ENCODE measurements at places on chromosomes 5 and 9.

DNA sequence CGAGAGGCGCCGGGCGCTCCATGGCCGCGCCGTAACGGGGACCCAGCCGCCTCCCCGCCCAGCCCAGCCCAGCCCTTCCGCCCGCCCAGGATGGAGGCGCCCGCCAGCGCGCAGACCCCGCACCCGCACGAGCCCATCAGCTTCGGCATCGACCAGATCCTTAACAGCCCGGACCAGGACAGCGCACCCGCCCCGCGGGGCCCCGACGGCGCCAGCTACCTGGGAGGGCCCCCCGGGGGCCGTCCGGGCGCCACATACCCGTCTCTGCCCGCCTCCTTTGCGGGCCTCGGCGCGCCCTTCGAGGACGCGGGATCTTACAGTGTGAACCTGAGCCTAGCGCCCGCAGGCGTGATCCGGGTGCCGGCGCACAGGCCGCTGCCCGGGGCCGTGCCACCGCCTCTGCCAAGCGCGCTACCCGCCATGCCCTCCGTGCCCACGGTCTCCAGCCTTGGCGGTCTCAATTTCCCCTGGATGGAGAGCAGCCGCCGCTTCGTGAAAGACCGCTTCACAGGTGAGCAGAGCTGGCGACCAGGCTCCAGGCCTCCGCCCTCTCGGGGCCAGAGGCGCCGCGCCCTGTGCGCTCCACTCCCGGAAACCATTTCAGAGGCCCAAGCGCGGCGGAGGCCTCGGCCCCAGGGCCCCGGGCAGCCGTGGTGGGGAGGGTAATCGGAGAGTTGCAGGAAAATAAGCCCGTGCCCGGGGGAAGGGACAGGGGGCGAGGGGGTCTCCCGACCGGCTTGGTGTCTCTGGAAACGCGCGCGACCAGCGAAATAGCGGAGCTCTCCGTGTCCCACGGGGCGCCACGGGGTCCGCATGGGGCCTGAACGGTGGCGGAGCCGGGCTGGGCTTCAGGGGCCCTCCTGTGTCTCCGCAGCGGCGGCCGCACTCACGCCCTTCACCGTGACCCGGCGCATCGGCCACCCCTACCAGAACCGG is 496 bp downstream of the TLX3 start:
- DNase-seq = no peak

DNA sequence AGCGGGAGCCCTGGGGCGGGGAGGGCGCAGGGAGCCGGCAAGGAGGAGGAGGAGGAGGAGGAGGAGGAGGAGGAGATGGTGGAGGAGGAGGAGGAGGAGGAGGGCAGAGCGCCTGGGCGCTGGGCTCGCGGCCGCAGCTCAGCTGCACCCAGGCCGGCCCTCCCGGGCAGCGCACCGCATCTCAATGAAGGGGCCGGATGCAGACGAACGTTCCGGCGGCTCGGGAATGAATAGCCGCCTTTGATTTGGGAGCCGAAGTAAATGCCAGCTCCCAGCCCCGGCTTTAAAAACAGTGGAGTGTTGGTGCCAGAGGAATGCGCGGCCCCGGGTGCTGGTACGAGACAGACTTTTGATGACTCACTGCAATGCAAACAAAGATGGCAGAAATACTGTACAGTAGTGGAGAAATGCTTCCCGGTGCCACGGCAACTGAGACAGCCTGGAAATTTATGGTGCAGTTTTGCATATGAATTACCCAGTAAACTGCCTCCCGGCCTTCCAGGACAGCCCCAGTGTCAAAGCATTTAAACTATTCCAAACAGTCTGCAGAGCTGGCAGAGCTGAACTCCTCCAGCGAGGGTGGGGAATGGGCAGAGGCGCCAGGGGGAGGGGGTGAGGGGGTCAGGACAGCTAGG is 43.1 kb downstream of the NACC2 start:
- no peak for DNase-seq

- DNase-seq = no peak
Observed at GRCh38 chr9:100379862-100380261, 27.1 kb upstream of the TEX10 start.

- DNase-seq = no peak
Observed at GRCh38 chr9:130433168-130433946, 11.4 kb upstream of the ASS1 start.

DNA sequence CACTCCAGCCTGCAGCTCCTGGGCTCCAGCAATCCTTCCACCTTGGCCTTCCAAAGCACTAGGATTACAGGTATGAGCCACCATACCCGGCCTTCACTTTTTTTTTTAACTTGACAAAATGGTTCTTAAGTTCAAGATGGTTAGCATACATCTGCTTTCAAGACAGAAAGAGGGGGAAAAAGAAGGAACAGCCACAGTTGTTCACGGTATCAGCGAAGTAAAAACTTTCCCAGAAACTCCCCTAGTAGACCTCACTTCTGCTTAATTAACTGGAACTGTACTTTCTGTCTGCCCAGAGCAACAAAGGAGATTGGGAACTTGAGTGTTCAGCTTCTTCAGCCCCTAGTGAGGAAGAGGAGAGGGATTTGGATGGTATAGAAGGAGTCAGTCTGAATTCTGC is 116.7 kb downstream of the UGCG start:
- DNase-seq = no peak

DNA sequence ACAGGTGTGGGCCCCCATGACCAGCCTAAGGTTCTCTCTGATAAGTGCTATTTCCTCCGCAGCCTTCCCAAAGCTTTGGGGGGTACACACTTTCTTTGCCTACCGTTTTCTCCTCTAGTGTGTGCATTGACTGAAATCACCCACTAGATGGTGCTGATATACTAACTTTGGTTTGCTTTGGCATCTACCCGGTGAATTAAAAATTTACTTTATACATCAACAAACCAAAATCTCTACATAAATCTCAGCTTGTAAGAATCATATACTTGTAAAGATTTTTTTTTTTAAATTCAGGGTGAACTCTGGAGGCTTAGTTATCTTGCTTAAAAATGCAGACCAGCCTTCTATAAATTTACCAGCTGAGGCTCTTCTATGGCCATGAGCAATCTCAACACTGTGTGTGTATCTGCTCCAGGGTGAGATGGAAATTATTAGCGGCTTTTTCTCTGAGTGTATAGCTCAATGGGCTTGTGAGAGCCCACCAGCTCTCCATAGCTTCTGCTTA is 475.7 kb upstream of the TNC start:
- DNase-seq = no peak

DNA sequence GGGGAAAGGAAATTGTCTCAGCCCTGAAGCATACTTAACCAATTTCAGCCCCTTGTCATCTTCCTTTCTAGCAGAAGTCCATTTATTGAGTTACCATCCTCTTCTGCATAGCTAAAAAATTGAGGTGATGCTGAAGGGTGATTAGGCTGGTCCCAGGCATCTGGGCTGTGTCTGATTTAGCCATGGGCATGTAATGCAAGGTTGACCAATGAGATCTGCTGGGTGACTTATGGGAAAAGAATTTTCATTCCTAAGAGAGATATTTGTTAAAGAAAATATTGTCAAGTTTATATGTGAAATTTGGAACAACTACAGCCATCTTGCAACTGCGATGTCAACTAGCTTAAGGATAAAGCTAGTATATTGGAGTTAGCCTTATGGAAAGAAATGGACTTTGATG is 5.1 kb downstream of the ITGA2 start:
- DNase-seq = no peak

DNA sequence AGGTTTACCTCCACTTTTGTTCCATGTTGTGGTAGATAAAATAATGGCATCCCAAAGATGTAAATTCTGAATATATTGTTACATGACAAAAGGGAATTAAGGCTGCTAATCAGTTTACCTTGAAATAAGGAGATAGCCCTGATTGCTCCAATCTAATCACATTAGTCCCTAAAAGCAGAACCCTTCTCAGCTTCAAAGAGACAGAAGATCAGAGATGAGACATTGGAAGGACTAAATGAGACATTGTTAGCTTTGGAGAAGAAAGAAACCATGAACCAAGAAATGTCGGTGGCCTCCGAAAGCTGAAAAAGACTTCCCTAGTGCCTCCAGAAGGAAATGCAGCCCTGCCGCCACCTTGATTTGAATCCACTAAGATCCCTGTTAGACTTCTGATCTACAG is 82.8 kb upstream of the PARP8 start:
- DNase-seq = no peak

- no peak for DNase-seq
Observed at GRCh38 chr9:125447202-125447802, 185.7 kb downstream of the GAPVD1 start.

DNA sequence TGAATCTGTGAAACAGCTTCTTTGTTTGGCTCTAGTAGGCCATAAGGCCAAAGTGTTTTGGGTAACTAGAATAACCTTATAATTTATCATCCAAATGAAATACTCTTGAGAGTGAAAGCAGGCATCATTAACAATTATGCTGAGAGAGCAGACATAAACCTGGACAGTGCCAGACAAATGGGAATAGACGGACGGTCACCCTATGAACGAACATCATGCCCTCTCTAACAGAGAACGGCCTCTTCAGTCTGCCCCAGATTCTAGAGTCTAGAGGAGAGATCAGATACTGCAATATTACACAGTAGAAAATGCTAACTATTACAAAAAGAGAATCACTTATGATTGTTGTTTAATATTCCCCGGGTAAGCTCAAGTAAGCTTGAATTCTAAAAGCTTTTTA is 68.5 kb downstream of the APBA1 start:
- no peak for DNase-seq

DNA sequence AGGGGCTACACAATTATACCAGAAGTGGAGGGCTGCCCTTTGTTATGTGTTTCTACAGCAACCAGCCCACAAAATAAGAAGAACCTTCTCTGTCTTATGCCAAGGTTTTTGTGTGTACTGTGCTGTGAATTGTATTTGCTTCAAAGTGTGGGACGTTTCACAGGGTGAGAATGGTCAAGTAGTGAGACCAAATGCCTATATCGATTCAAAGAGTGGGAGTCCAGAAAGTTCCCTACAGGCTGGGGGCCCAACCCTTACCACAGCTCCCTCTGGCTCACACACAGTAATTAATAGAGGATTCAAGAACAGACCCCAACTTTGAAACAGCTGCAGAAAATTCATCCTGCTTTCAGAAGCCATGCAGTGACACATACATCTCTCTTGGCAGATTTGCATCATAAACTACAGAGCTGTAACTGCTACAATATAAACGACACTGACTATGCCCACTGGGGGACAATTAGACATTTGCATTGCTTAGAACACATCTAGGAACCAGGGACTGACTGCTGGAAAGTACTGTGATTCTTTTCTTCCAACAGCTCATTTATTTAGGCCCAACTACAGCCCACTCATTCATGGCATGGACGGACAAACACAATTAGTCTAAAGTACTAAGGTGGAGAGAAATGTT is 12.8 kb downstream of the ENC1 start:
- no peak for DNase-seq

- DNase-seq = no peak
Observed at GRCh38 chr9:134539586-134540194, 101.9 kb upstream of the COL5A1 start.

GRCh38 chr9:72420783-72421182 is 55.8 kb upstream of the ZFAND5 start:
- no peak for DNase-seq

- DNase-seq = no peak
Observed at GRCh38 chr9:132350861-132351315, 3.9 kb downstream of the SETX start.

- no peak for DNase-seq
Observed at GRCh38 chr9:94029932-94030317, 54.3 kb upstream of the PTPDC1 start.

DNA sequence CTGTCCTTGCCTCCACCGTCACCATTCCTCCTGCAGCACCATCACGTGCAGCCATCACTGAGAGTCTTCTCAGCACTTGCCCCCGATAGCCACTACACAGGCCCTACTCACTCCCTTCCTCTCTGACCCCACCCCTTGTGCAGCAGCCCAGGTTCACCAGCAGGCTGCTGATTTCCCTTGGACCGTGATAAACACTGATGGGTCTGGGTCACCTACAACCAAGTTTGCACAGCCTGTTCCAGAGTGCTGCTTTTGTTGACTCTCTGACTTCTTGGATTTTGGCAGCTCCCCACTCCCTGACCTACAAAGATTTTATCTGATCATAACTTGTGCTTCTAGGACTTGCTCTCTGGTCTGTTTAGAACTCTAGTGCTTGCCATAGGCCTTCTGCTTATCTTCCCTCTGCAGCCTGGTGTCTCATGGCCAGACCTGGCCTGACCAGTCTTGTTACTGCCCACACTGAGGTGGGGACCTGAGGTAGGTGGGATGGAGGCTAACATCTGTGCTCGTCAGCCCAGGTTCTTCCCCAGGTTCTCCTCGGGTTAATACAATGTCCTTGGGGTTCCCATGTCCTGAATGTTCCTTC is 109.3 kb downstream of the TARS1 start:
- no peak for DNase-seq

DNA sequence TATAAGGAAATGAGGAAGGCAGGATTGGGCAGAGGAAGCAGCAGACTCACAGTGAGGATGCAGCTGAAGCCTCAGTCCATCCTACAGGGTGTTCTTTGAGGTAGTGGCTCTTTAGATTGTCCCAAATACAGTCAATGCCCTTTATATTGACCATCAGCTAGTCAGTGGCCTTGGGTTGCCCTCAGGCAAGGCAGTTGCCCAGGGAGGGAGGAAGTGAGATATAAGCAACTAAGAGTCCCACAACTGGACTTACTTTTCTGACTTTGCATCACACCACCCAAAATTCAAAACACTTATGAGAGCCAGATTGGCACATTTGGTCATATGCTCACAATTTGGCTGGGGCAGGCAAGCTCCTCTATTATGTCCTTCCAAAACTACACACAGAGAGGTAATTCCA is 9.4 kb upstream of the SLC12A2 start:
- no peak for DNase-seq

DNA sequence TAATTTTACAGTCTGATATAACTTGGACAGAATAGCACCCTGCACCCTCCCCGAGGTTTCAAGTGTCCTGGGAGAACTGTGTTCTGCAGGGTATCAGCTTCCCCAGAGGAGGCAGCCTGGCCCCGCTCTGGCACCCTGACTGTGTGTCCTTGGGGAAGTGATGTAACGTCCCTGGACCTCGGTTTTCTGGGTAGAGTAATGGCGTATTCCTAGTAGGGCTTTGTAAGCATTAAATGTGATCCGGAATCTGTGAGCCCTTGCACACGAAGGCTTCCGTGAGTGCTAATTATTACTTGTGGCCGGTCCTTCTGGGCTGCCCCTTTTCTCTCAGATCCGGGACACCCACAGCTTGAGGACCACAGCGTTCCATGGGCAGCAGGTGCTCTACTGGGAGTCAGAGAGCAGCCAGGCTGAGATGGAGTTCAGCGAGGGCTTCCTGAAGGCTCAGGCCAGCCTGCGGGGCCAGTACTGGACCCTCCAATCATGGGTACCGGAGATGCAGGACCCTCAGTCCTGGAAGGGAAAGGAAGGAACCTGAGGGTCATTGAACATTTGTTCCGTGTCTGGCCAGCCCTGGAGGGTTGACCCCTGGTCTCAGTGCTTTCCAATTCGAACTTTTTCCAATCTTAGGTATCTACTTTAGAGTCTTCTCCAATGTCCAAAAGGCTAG is 1.0 kb upstream of the CACFD1 start:
- DNase-seq = no peak

DNA sequence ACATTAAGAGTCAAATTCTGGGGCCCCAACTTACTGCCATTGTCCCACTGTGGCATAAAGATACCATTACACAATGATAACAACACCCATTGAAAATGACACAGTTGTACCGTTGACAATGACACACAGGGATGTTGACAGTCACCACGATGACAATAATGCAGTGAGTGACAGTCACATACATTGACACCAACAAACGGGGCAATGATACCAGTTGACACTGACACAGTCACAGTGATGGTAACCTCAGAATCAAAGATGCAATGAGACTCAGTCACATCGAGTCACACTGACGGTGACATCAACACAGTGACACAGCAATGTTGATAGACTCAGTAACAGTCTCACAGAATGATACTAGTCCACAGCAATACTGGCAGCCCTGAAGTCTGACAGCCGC is 16.9 kb downstream of the CNTFR start:
- no peak for DNase-seq

Data from activated T-helper 1 cell treated with anti-CD3 and anti-CD28 coated beads, Interleukin-2, amount 50 U/mL, for 16 hours (primary cell).